NCI-H1694 (cell line): ENCODE measurements at places on chromosomes 1 and 21.

DNA sequence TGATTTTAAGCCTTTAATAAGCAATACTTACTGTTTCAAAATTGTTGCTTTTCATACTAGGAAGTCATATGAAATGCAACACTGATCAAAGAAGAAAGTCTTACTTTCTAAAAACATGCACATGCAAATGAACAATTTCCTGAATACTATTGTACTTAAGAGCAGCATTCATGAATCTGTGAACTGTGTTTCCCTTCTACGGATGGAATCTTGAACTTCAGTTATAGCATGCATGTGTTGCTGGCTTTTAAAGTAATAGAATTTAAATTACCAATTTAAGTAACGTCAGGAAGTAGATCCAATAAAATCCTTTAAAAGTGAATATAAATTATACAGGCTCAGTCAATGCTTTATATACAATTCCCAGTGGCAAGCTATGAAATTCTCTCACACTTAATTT is 348.9 kb downstream of the KCNT2 start:
- no peak for DNase-seq

GRCh38 chr1:100713626-100714025 is 5.9 kb upstream of the VCAM1 start:
- DNase-seq, result no peak

GRCh38 chr1:168086438-168086837 is 50.3 kb downstream of the GPR161 start:
- no peak for DNase-seq

DNA sequence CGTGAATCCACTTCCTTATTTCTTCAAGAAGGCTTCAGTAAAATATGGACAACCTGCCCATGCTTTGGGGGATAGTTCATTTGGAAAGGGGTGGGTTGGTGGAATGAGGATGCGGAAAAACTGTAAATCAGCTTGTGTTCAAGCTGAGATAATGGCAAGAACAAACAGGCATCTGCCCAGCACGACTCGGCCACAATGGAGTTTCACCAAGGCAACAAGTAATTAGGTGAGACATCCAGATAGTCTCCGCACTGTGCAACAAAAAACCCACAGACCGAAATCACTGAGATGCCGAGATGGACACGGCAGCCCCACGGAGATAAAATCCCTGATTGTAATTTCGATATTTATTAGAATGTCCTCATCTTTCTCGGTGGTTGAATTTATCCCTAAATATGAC is 455.2 kb downstream of the AJAP1 start:
- DNase-seq, result no peak

- DNase-seq, result no peak
Observed at GRCh38 chr1:228279722-228280105, 71.9 kb downstream of the OBSCN start.

GRCh38 chr21:36697060-36697850 is 1.7 kb upstream of the SIM2 start:
- no peak for DNase-seq

- DNase-seq, result no peak
Observed at GRCh38 chr1:165580931-165581871, 37.4 kb downstream of the LRRC52 start.
